ENCODE measurements at places on chromosomes 11 and 22.

DNA sequence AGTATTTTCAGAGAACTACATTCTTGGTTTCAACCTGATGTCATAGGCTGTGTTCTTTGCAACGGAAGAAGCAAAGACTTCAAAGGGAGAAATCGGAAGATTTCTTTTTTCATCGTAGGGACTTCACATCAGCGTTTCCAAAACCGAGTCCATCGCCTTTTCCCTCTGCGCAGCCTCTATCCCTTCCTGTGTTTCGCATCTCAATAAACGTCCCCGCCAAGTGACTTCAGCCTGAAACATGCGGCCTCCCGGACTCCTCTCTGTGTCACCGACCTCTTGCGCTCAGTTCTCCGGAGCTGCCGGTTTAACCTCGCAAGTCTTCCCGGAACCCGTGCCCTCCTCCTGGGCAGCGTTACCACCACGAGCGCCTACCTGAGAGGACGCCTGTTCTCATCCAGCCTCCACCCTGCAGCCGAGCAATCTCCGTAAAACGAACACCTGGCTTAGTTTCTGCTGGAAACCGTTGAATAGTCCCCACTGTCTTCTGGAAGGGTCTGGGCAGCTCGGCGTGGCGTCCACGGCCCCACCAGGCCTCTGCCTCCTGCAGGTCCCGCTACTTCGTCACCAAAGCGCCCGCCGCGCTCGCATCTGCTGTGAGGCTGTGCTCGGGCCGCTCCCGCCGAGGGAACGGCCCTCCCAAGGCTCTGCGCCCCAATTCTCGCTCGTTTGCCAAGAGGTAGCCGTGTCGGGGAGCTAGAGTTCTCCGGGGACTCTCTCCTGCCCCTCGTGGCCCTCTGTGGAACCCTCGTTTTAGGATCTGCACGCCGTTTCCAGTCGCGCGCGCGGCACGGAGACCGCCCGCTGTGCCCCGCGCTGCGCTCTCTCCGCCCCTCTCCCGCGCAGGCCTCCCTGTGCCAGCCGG is at the start of gene GLB1L3:
GLB1L3 (plus strand) TSS at position 846 of the 862 bp plus-strand sequence. CDS start 362 bp downstream, outside the sequence.
- peak; percentile 53 for DNase-seq

- peak; percentile 76 for DNase-seq
Measured at GRCh38 chr11:975827-976226, 50.2 kb downstream of the AP2A2 start.

DNA sequence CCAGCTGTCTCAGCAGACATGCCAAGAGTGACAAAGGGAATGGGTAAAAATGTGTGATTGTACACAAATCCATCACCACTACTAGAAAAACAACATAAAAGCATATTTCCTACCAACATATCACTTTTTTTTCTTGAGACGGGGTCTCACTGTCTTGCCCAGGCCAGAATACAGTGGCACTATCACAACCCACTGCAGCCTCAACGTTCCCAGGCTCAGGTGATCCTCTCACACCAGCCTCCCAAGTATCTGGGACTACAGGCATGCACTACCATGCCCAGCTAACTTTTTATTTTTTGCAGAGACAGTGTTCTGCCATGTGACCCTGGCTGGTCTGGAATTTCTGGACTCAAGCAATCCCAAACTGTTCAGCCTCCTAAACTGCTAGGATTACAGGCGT is 5.2 kb downstream of the MTMR2 start:
- no peak for DNase-seq

DNA sequence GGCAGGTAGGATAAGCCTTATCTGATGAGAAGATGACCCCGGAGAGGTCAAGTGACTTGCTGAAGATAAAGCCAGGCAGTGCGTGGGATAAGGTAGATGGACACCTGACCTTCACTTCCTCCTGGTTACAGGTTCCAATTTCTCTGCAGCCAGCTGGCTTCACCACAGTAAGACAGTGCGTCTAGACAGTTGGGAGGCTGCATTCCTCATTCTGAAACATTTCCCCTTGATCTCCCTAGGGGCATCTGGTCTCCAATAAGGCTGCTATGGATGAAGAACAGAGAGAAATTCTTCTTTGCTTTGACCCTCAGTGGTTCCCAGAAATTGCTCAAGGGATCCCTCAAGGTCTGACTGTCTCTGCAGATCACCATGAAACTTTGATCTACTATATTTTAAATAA is 211.3 kb downstream of the MYO18B start:
- DNase-seq, result no peak

DNA sequence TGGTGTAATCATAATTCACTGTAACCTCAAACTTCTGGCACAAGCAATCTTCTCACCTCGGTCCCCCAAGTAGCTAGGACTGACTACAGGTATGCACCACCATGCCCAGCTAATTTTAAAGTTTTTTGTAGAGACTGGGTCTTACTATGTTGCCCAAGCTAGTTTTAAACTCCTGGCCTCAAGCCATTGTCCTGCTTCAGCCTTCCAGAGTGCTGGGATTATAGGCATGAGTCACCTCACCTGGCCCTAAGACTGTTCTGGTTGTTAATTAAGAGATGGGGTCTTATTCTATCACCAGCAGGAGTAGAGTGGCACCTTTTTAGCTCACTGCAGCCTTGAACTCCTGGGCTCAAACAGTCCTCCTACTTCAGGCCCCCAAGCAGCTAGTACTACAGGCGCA is 52.0 kb upstream of the DEPDC7 start:
- DNase-seq, result no peak

- DNase-seq, result no peak
Measured at GRCh38 chr11:4619514-4619913, 11.5 kb upstream of the TRIM68 start.

- DNase-seq, result no peak
Measured at GRCh38 chr11:100808904-100809491, 121.9 kb downstream of the ARHGAP42 start.

DNA sequence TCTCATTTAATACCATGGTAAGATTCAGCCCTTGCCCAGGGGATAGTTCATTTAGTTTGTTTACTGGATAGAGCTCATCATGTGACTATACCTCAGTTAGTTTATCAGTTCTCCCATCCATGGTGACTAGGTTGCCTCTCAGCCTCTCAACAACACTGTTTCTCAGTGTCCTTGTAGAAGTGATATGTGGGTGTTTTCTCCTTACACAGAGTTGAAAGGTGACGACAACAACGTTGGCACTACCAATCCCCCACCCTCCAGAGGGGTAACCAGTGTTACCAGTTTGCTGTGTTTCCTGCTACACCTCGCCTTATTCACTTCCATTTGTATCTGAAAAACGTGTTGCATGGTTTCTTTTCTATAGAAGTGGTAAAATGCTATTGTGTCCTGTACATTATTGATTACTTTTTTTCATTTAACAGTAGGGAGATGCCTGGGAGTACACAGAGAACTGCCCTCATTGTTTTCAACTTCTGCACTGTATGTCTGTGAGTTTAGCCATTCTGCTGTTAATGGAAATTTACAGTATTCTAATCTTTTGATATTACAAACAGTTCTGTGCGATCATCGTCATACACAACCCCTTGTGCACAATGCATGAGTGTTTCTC is 11.6 kb downstream of the NEAT1 start:
- no peak for DNase-seq

- no peak for DNase-seq
Measured at GRCh38 chr22:17949642-17950473, 74.5 kb downstream of the MICAL3 start.

DNA sequence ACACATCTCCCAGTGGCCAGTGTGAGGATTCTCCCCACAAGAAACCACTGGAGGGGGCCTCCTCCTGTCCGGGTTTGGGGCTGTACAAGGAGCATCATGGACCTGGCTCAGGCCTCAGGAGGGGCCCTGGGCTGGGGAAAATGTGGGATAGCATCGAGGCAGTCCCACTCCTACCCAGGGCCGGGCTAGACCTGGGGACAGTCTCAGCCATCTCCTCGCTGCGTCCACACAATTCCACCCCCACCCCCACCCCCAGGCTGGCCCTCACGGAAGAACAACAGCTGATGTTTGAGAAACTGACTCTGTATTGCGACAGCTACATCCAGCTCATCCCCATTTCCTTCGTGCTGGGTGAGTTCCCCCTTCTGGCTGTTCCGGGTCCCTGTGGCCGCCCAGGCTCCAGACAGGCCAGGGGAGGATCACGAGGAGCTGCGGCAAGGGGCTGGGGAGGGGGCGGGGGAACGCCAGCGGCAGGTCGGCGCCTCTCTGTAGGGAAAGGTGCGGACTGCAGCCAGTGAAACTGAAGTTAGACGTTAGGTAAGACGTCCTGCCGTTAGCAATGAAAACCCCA is 4.8 kb downstream of the BEST1 start:
- DNase-seq, result peak; percentile 80

- DNase-seq, result no peak
Measured at GRCh38 chr11:35007277-35007676, 90.9 kb downstream of the PDHX start.

Data from H9 (cell line).